ENCODE measurements at places on chromosomes 4 and X. TPM values are rescaled to one million over a fixed set of nuclear protein-coding genes. Genes with fewer than 3 reads are reported as not detected.

DNA sequence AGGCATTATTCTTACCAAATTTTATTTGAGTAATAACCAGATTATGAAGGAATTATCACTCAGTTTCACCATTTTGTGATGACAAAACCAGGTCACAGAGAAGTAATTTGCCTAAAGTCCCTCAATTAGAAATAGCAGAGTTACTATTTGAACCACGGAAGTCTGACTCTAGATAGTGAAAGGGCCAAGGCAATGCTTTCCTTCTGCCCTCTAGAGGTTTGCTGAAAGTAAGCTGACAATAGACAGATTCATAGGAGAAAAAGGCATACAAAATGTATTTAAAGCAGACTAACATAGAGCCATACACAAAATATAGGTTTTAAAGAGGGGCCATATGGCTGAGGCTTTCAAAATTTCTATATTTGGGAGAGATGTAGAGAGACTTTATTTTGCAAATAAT lies 43.1 kb downstream of the CXXC4 start:
- H3K36me3 ChIP-seq: no peaks in the 10 kb centered on the region
- H3K4me3 ChIP-seq: no peak overlapping the region
- no peaks in the 10 kb centered on the region for H3K27me3 ChIP-seq
- DNase-seq: no peak

DNA sequence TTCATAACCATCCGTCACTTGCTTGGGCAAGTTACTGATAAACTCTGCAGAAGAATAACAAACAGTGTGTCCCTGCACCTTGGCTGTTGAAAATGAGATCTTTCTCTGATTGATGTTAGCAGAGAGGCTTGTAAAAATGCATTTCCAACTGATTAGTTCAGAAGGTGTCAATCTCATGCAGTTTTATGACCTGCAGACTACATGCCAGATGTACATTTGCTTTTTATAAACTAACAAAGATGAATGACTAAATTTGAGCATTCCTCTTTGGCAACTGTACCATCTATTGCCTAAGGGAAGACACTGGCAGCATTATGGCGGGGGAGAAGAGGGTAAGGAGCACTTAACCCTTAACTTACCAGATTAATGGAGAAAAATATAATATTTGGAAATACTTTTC lies 192.8 kb downstream of the DCTD start:
- no peaks in the 10 kb centered on the region for H3K27me3 ChIP-seq
- no peak for DNase-seq
- H3K4me3 ChIP-seq: no peak overlapping the region
- no peaks in the 10 kb centered on the region for H3K4me1 ChIP-seq
- H3K27ac ChIP-seq: no peak overlapping the region

- no peak overlapping the region for H3K27ac ChIP-seq
- H3K4me1 ChIP-seq: no peaks in the 10 kb centered on the region
- H3K36me3 ChIP-seq: no peaks in the 10 kb centered on the region
- no peak overlapping the region for H3K4me3 ChIP-seq
- no peaks in the 10 kb centered on the region for H3K27me3 ChIP-seq
These were observed 378.4 kb downstream of the ANKRD50 start for GRCh38 chr4:124334119-124334518.

GRCh38 chrX:276581-277201 lies 4.5 kb upstream of the PLCXD1 start:
- H3K36me3 ChIP-seq: no peaks in the 10 kb centered on the region
- H3K4me3 ChIP-seq: peak overlapping the region; percentile 85
- H3K27ac ChIP-seq: no peak overlapping the region
- DNase-seq: peak; percentile 29
- no peaks in the 10 kb centered on the region for H3K27me3 ChIP-seq

SPATA4 gene
- not detected for total RNA-seq

TMEM165 gene
- total RNA-seq: 65.8 TPM

Measured in activated T-cell treated with anti-CD3 and anti-CD28 coated beads, Interleukin-2, amount 50 U/mL, for 72 hours (primary cell).